ENCODE measurements at places on chromosomes 4 and X.

- no peak for DNase-seq
Observed at GRCh38 chrX:115268421-115268820, 21.1 kb upstream of the LUZP4 start.

DNA sequence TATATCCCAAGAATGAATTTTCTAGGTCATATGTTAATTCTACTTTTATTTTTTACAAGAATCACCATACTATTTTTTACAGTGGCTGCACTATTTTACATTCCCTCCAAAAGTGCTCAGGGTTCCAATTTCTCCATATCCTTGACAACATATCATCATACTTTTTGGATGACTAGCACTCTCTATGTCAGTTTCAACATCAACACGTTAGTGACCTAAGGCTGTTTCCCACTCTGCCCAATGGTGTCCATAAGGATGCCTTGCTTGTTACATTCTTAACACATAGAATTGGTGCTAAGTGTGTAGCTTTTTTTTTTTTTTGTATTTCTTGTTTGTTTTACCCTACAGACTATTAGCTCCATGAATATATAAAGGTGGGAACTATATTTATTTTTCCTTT is 175.4 kb downstream of the PCDH10 start:
- no peak for DNase-seq

DNA sequence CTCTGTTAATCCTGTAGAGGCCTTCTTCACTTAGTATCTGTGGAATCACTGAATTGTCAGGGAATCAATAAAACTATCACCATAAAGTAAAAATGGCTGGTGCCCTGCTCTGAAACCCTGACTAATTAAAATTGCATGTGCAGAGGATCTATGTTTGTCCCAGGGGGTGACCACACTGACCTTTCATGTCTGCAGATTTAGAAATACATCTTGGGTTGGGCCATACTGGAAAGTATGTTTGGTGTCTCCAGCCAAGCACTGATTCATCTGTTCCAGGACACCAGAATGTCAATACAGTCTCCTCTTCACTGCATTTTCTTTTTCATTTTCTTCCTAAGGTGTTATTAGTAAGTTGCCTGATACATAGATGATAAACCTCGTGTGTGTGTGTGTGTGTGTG is 490.9 kb upstream of the INTU start:
- DNase-seq, result no peak

GRCh38 chrX:117641913-117642656 is 474.5 kb downstream of the KLHL13 start:
- DNase-seq, result no peak

GRCh38 chrX:9122519-9123245 is 88.8 kb upstream of the FAM9B start:
- DNase-seq, result no peak

DNA sequence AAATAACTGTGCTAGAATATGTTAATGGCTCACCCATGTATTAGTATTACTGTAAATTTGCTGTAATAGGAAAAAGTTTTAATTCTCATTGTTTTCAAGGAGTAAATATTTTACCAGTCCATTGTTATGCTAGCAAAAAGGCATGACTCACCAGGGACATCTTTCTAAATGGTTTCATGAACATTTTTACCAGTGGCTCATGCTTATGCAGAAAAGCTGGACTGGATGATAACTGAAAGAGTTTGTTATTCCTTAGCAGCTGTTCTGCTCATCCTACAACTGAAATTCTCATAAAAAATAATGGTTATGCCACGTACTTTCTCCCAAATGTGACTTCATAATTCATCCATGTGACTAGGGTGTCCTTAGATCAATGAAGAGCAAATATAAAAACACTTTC is 111.9 kb upstream of the PCDH18 start:
- DNase-seq, result no peak

- no peak for DNase-seq
Observed at GRCh38 chrX:107968623-107969022, 13.5 kb downstream of the TEX13B start.

- no peak for DNase-seq
Observed at GRCh38 chr4:109699553-109700225, 3.6 kb downstream of the CASP6 start.

- DNase-seq, result no peak
Observed at GRCh38 chrX:130418066-130418465, 16.3 kb downstream of the RBMX2 start.

GRCh38 chr4:66943112-66943511 is 602.2 kb downstream of the CENPC start:
- DNase-seq, result no peak

Measured in ecto neural progenitor cell (in vitro differentiated cells).